Activated gamma-delta T cell (primary cell): ENCODE measurements at places on chromosomes 4 and X.

GRCh38 chrX:41086627-41086932, 1.3 kb downstream of the USP9X start:
- no peak for DNase-seq

DNA sequence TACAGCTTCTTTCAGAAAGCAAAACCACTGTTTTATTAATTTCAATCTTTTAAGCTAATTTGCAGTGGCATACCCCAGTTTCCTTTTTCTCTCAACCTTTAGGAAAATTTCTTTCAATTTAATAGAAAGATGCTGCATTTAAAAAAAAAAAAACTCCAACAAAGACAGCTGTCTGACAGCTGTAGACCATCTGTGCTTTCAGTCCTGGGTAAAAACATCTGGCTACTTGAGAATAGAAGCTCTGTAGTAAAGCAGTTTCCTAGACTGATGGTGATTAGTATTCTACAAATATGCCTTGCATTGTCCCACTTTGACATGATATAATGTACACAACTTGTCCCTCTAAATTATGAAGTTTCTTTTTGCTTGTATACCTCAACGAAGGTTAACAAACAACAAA, 197.8 kb downstream of the EDA start:
- no peak for DNase-seq

DNA sequence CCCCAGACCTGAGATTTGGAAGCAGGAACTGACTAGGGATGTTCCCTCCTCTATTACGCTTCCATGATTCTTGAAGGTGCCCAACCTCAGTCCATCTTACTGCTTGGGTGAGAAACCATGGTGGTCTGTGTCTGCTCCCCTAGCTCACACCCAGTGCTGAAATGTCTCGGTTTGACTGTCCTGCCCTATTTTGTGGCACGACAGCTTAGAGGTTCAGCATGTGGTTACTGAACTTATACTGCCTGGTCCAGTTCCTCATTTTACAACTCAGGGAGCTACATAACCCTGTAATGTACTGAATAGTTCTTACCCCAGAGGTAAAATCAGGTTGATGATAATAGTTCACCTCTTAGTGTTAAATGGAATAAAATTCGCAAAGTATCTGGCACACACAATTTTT, 203.1 kb downstream of the RBM46 start:
- DNase-seq = no peak

- no peak for DNase-seq
Measured at GRCh38 chr4:100981447-100982204, 365.7 kb downstream of the PPP3CA start.

- no peak for DNase-seq
Measured at GRCh38 chr4:180637616-180638015, 1605.6 kb upstream of the TENM3 start.

GRCh38 chr4:122047456-122048425, 95.9 kb upstream of the TRPC3 start:
- DNase-seq = no peak

DNA sequence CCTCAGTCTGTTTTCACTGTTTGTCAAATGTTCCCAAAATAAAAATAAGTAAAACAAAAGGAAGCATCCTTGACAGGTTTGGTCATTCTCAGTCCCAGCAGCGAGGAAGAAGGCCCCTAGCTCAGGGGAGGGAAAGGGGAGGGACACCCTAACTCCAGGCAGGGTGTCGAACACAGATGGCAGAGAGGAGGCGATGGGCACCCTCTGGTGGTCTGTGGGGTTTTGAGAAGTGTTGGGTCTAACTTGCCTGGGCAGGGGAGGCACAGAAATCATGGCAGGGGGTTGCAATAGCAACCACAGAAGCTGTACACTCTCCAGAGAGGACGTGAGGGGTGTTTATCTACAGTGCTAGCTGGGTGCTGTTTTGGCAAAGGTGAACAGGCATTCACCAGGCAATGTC, 229.8 kb upstream of the SFRP2 start:
- DNase-seq = no peak

DNA sequence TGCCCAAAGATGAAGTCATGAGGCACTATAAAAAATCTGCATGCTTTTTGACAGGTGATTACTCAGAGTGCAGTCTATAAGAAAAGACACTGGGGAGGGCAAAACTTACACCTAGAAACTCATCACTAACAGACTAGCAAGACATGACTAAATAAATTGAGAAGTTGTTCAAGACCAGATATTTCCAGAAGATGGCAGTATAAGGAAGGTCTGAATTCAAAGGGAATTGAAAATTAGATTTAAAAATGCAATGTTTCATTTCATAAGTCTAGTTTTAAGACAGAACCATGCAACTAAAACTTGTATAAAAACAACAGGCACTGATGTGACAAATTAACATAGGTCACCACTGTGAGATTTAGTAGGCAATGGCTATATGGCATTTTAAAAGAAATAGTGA, 232.5 kb upstream of the POF1B start:
- no peak for DNase-seq

GRCh38 chr4:97952763-97953162, 190.5 kb downstream of the STPG2 start:
- no peak for DNase-seq

DNA sequence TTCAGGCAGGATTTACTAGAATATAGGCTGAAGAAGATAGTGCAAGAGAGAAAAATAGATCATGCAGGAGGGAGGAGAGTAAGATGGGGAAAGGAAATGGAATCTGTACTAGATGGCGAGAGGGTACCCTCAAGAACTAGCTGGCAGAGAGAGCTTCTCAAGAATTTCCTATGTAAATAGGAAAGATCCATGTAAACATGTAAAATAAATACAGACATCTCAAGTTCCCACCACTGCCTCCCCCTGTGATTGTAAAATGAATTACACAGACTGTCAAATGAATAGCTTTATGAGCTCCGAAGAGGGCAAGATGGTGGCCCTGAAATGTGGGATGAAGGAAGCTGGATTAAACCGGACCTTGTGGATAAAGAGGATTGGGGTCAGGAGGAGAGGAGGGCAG, 178.0 kb downstream of the PALLD start:
- no peak for DNase-seq

- no peak for DNase-seq
Measured at GRCh38 chr4:108731006-108731405, 31.8 kb downstream of the ETNPPL start.

DNA sequence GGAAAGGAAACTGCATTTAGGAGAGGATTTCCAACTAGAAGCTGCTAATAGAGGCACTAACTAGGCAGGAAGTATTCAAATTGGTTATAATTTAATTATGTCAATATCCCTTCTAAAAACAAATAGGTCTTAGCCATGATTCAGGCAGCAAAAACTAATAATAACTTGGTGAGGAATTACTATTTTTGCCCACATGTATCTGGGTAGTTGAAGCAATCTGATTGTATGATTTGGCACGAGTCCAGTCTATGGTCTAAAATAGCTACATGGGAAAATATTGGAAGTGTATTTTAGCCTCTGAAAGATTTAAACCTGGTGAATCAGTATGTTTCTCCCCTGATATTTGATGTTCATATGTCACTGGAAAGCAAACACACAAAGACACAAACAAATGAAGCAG, 62.2 kb downstream of the MFAP3L start:
- DNase-seq = no peak

DNA sequence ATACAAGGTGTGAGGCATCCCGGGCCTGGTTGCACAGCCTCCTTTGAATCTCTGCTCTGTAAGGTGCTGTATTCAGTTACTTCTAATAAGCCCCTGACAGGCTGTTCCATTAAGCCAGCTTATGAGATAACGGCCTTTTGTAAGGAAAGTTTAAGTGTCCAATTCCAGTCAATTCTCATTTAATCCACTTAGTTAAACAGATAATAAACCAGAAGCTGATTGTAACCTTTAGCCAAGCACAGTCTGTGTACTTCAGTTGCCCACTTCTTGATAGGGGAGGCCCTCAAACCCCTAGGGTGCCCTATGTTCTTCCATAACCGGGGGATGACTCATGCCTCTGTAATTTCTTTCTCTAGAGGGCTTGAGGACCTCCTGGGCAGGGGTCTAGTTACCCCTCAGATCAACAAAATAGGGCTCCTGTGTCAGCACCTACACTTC, 63.4 kb downstream of the RASL11B start:
- DNase-seq = no peak

- DNase-seq = no peak
Measured at GRCh38 chrX:31981546-31982062, 909.8 kb upstream of the FTHL17 start.

- DNase-seq = no peak
Measured at GRCh38 chrX:111182997-111183396, 87.0 kb downstream of the PAK3 start.

GRCh38 chrX:44012484-44013096, 39.4 kb upstream of the NDP start:
- DNase-seq = no peak

- DNase-seq = no peak
Measured at GRCh38 chr4:17535906-17536305, 20.9 kb downstream of the CLRN2 start.

- DNase-seq = no peak
Measured at GRCh38 chr4:37667197-37668100, 18.7 kb downstream of the RELL1 start.

- no peak for DNase-seq
Measured at GRCh38 chrX:149374751-149375150, 130.4 kb downstream of the IDS start.

DNA sequence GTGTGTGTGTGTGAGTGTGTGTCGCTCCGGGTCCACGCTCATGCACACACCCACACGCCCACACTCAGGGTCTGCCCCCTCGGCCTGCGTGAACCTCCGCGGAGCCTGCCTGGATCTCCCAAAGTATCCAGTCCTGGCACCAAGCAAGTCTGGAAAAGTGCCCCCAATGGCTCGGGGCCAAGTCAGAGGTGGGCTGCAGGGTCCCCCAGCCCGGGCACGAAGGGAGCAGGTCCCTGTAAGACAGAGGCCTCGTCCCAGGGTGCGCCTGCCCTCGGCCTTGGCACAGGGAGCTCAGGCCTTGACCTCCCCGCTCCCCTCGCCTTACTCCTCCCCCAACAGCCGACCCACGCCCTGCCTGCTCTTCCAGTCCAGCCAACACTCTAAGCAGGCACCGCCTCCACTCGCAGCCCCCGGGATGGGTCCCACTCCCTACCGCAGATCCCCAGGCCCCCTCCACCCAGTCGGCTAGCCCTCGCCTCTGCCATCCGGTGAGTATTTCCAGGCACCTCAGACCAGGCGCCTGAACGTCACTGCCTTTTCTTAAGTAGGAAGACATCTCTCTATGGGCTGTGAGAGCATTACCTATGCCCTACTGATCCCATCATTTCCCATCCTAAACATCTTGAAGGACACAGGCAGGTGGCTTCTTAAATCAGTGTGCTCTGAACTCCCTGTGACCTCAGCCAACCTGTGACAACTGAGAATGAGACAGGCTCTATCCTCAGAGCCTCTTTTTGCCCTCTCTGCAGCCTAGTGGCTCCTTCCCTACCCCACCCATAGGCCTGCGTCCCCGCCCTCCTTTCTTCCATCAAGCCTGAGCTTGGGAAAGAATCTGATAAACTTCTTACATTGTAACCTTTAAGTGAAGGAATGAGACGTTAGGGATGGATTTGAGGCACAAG, 704 bp downstream of the FAM114A1 start:
- DNase-seq = peak; percentile 9

- DNase-seq = no peak
Measured at GRCh38 chr4:108854786-108855185, 91.9 kb upstream of the ETNPPL start.

DNA sequence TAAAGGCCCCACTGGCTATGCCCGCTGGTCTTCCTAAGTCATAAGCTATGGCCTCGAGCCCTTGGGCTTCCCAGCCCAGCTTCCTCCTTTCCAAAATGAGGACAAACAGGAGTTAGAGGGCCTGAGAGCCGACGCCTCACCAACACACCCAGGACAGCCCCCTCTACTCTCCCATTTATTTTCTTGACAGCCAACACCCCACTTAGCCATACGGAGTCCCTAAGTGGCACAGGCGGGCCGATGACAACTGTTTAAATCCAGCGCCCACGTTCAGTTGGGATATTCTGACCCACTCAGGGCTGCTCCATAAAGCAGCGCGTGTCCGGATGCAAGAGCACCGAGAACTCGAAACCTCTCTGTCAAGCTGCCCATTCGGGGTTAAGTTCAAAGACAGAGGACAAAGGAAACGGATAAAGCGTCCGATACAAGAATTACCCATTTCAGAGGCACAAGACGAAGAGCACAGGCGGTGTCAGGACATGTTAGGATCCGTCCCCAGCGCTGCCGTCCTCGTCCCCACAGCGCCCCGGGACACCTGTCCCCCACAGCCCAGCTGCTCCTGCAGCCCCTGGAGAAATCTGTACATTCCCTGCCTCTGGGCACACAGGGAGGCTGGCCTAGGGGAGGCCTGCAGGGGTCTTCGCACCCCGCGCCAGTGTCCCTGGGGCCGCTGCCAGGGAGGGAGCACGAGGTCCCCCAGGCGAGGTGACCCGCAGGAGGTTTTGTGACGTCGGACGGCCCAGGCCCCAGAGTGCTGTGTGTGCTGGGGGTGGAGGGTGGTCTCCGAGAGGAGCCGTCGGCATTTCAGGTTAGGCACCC, 1.2 kb downstream of the PRKX start:
- DNase-seq = peak; percentile 27

- no peak for DNase-seq
Measured at GRCh38 chr4:8192748-8193738, 6.0 kb upstream of the SH3TC1 start.

DNA sequence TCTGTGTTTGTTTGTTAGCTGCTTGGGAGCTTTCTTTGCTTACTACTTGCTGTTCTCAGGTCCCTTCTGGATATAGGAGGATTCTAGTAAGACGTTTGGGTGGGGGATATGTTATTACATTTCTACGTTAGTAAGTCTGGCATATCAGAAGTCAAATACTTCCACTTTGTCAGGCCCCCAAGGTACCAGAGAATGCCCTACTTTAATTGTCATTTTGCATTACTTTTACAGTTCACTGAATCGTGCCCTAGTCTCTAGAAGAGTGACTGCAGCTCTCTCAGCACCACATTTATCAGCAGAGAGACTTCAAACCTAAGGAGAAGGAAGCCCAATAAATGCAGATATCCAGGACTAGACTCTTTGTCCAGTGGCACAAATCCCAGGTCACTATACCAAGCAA, 54.4 kb downstream of the PCDH19 start:
- no peak for DNase-seq

GRCh38 chr4:139774759-139775487, 109.3 kb downstream of the MGST2 start:
- DNase-seq = no peak
